IPS DF 6.9 (cell line): ENCODE measurements at places on chromosomes 7 and 10.

DNA sequence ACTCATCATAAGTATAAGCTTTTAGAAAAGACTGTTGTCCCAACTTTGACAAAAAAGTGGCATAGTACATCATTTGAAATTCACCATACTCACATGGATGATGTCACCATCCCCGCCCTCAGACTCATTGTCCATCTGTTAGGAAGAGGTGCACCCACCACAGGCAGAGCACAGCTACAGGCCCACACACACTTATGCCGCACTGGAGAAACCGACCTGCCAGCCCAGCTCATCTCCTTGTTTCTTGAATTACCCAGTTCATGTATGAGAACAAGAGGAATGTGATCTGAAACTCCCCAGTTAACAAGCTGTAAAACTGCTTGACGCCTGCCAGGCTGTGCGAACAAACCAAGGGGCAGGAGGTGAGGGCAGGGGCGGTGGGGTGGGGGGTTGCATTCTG lies 312.0 kb downstream of the DPP6 start:
- DNase-seq, result no peak

- DNase-seq, result no peak
Observed at GRCh38 chr10:57507788-57508187, 759.9 kb downstream of the IPMK start.

DNA sequence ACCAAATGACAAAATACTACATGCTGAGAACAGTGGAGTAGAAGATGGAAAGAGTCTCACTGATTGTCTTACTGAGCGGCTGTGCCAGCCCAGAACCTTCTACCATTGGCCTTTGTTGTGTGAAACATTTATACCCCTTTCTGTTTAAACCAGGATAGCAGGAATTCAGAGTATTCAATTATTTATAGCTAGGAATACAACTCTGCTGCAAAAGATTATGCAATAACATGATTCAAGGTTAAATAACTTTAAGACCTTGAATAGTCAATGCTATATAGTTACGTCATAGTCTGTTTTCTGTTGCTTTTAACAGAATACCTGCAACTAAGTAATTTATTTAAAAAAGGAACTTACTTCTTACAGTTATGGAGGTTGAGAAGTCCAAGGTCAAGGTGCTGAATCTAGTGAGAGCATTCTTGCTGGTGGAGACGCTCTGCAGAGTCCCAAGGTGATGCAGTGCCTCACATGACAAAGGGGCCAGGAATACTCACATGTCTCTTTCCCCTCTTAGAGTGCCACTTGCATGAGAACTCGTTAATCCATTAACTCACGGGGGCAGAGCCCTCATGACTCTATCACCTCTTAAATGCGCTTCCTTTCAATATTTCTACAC lies 371.8 kb downstream of the MDFIC start:
- DNase-seq, result no peak

- DNase-seq, result no peak
Observed at GRCh38 chr10:60739558-60739957, 38.7 kb upstream of the CDK1 start.

- DNase-seq, result no peak
Observed at GRCh38 chr10:46992803-46993561, 81.8 kb downstream of the PTPN20 start.

GRCh38 chr7:137474540-137475026 lies 131.1 kb upstream of the PTN start:
- DNase-seq, result no peak

DNA sequence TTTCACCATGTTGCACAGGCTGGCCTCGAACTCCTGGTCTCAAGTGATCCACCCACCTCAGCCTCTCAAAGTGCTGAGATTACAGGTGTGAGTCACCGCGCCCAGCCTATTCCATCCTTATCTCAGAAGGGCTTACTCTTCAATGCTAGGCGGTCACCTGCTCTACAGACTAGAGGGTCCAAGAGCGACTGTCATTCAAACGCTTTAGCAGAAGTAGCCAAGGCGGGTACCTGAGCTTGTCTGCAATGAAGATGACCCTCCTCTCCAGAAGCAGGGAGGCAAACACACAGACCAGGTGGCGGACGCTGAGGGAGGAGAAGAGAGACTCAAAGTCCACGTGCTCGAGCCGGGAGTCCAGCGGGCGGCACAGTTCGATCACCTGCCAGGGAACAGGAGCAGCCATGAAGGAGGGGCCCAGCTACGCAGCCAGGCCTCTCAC lies 65.1 kb upstream of the MKRN1 start:
- DNase-seq, result no peak

- DNase-seq, result no peak
Observed at GRCh38 chr7:24828891-24829661, 71.8 kb upstream of the GSDME start.

DNA sequence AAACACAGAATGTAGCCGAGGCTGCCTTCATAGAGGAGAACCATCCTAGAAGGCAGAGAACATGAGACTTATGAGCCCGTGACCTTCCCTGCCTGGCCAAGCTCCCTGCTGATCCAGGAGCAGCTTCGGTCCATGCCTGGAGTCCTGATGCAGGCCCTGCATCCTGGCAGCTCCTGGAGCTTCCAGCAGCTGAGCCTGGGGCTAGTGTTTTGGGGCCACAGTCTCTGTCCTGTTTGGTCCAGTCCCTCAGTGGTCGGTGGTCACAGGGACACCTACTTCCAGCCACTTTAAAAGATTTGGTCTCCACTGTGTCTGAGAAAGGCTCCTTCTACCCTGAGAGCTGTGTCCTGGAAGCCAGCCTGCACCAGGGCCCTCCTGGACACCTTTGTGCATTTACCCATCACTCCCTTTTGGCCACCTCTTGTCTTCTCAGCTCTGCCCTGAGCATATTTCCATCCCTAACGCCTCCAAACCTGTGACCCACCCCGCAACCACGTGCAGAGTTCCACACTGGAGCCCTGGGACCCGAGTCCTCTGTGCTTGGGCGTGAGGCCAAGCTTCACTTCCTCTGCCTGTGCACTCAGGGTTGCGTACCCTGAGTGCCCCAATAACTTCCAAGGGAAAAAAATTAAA lies 315.2 kb upstream of the ZNF32 start:
- DNase-seq, result no peak

- DNase-seq, result no peak
Observed at GRCh38 chr7:113464096-113464855, 345.9 kb upstream of the SMIM30 start.

DNA sequence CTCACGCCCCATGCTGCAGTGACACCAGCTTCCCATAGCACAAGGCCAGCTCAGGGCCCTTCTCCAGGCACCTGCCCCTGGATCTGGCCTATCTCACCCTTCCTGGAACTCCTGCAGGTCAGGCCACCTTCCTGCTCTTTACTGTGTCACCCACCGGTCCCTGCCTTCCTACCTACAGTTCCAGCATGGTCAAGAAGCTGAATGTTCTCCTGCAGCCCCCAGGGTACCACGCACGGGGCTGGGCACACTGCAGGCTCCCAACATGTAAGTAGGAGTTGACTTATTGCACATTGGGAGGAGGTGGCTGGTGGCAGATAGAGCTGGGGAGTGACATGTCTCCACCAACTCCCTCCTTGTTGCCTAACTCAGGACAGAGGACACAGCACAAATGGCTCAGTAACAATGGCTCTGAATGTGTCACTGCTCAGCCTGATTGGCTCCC lies 14.5 kb downstream of the ITPRIP start:
- no peak for DNase-seq

DNA sequence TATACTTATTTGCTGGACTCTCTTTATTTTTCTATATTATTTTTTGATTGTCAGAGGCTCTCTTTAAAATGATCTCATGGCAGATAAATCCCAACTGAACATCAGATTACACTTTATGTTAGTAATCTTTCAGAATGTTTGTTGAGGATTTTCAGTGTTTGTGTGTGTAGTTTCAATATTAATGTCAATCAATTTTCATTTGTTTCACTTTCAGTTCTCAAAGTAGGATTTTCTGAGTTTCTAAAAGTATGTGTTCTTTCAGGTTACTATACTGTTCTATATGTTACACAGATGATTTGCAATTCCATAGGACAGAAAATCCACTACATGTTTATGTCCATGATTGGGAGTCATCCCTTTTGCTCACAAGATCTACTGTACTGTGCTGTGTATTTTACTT lies 311.9 kb upstream of the POT1 start:
- no peak for DNase-seq

DNA sequence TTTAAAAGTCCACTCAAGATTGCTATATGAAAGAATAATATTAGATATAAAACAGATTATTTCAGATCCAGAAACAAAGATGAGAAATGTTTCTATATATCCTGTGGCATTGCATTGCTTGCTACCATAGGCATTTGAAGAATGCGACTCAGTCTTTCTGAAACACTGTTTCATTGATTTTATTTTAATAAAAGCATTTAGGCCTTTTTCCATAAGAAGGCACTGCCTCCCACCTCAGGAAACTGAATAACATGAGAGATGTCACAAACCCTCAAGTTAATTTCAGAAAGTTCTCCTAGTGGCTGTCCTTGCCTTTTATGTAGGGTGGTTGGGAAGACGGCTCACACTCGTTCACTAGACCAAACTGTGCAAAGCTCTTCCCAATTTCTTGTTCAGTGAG lies 23.3 kb downstream of the PRPS1L1 start:
- no peak for DNase-seq

GRCh38 chr10:86018735-86019058 lies 347.9 kb downstream of the GRID1 start:
- DNase-seq, result no peak

GRCh38 chr10:126062131-126063032 lies 166.0 kb downstream of the FANK1 start:
- no peak for DNase-seq

- no peak for DNase-seq
Observed at GRCh38 chr10:28587270-28587969, 54.5 kb downstream of the WAC start.

DNA sequence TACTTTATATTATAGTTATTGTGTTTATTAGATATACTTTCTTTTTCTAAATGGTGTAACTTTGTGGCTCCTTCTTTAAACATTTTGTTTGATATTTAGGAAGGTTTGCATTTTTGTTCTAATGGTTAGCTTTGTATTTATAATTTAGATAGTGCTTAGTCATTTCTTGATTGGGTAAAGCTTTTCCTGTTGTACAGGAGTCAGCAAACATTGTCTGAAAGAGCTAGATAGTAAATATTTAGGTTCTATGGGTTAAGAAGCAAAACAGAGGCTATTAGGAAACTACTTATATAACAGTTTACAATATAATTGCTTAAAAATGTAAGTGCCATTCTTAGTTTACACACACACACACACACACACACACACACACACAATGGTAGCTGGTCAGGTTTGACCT lies 70.6 kb upstream of the CCDC6 start:
- DNase-seq, result no peak
